ENCODE measurements at places on chromosomes 11 and 22.

DNA sequence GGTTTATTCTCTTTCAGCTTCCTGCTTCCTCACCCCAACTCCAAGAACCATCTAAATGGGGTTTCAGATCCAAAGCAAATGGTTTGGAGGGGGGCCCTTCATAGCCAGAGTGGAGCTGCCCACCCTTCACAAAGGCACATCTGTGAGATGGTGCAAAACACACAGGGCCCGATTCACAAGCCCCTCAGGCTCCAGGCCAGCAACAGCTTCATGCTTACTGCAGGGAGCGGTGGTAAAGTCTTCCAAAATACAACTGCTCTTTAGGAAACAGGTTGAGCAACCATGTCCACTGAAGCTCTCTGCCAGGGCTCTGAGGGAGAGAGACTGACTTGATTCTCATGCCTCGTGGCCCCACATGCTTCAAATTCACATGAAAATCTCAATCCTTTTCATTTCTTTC lies 213.0 kb upstream of the NARS2 start:
- DNase-seq = no peak

DNA sequence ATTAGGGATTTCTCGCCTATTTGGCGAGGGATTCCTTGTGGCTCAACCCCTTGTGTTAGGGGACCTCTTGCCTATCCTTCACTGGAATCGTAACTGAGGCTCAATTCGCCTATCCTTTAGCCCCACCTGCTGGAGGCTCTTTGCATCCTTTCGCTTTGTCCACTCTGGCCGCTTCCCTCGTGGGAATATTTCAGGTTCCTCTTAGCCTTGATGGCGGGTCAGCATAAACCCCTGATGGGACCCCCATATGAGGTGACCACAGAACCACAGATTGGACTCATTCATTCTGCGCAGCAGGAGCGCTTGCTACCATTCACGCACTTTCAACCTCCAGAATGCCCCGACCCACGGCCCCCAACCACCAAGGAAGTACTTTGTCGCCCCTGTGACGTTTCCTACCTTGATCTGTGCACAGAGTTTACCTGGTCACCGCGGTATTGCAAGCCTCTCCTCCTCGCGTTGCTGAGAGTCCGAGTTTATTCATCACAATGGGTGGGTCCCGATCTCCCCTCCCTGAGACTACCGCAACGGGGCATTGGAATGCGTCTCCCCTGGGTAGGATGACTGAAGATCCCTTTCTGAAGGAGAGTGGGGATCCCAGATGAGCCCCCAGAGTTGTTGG lies at the start of gene OR52N2:
TSS of gene OR52N2 (plus strand) at position 425 of the 622 bp plus-strand sequence. CDS start 11,412 bp downstream, outside the sequence.
- DNase-seq = peak; percentile 53

DNA sequence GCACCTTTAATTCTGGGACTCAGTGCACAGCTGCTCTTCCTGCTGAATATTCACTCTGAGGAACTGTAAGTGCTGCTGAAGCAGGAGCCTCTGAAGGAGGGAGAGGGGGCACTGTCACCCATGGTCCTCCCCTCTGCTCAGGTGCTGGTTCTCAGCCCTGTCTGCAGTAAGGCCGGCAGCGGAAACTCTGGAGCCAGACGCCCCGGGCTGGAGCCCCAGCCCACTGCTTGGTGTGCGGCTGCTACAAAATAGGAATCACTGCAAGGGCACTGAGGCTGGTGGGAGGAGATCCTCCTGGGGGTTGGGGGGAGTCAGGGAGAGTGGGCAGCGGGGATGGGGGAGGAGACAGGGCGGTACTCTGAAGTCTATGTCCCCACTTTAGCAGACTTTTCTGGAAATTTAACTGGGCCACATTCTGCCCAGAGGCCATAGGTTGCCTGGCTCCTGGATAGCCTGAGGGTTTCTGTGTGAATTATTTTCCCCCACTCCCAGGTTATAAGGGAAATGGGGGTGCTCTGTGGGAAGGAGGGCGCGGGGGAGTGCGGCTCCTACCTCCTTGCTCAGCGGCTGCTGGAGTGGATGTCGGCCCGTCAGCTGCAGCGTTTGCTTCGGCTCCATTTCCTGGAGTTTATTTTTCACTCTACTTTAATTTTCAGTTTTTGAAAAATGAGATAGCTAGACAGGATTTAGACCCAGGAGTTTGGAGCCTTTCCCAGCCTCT lies 33.6 kb downstream of the TBC1D22A start:
- no peak for DNase-seq

GRCh38 chr22:22683668-22684361 lies 39.4 kb downstream of the GGTLC2 start:
- no peak for DNase-seq

DNA sequence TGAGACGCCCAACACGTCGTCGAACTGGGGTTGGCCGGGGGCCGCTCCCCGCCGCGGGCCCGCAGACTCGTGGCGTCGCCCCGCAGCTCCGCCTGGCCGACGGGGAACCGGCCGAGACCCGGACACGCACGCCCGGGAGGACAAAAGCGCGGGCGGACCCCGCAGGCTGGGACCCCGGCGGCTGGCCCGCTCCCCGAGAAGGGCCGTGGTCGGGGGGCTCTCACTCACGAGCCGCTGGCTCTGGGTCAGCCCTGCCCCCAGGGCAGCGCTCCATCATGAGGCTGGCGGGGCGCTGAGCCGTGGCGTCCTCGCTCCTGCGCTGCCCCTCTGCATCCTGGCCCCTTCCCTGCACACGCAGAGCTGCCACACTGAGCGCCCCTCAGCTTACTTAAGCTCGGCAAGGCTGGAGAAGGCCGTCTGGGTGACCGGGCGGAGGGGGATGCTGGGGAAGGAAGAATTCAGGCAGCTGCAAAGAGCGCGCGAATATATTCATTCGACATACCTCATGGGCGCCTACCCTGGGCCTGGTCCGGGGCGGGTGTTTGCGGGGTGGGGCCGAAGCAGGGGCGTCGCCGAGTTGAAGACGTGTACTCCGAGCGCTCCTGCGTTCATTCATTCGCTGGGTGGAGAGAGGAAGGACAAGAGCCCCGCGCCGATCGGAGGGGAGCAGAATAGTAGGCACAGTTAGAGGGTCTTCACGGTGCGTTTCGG lies 579 bp upstream of the CYB5R2 start:
- DNase-seq = no peak

GRCh38 chr22:32589007-32589406 lies 114.4 kb downstream of the FBXO7 start:
- DNase-seq = no peak

- no peak for DNase-seq
Measured at GRCh38 chr22:50271519-50271970, 1.4 kb upstream of the MAPK11 start.

DNA sequence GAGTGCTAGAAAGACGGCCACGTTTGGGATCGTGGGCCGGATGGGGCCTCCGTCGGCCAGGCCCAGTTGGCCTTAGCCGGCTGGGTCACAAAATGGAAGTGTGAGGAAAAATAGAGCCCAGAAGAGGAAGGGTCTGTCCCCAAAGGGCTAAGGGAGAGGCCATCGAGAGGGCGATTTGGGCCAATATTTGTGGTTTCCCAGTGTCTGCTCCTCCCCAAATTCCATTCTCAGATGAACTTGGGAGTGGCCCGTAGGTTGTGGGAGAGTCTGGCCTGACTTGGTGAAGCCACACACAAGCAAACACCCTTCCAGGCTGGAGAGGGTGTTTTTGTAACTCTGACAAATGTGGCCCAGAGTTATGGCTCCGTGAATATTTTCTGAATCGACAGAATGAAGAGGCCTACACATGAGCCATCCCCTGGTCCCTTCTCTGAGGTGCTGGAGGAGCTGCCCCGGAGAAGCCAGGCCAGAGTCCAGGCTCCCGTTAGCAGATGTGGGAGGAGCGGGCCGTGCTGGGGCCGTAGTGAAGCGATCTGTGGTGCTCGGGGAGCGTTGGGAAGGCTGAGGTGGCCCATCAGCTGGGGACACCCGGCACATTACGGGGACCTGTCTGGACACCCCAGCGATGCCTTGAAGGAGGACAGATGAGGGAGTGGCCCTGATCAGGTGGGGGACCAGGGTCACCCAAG lies 73.5 kb upstream of the PPARA start:
- DNase-seq = no peak

- DNase-seq = no peak
Measured at GRCh38 chr22:39409516-39410029, 10.0 kb downstream of the TAB1 start.

GRCh38 chr11:65857500-65857852 lies 504 bp downstream of the CFL1 start:
- DNase-seq = no peak

DNA sequence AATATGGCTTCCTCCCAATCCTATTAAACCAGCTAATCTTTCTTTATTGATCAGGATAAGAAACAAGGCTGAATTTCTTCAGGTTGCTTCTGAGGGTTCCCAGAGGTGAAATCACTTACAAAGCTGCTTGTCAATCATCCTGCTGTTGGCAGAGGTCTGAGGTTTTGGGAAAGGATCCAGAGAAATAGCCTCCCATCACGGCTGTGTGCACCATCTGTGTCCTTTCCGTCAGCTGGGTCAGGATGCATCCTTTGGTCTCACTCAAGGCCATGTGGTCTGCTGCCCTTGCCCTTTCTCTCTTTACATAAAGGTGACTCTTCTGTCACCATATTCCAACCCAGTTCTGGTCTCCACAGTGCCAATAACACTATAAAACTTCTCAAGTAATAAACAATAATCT lies 113.4 kb upstream of the TEAD1 start:
- no peak for DNase-seq

GRCh38 chr11:103601225-103601846 lies 435.1 kb upstream of the DDI1 start:
- no peak for DNase-seq

- DNase-seq = no peak
Measured at GRCh38 chr22:50189849-50190181, 4.1 kb downstream of the TRABD start.

DNA sequence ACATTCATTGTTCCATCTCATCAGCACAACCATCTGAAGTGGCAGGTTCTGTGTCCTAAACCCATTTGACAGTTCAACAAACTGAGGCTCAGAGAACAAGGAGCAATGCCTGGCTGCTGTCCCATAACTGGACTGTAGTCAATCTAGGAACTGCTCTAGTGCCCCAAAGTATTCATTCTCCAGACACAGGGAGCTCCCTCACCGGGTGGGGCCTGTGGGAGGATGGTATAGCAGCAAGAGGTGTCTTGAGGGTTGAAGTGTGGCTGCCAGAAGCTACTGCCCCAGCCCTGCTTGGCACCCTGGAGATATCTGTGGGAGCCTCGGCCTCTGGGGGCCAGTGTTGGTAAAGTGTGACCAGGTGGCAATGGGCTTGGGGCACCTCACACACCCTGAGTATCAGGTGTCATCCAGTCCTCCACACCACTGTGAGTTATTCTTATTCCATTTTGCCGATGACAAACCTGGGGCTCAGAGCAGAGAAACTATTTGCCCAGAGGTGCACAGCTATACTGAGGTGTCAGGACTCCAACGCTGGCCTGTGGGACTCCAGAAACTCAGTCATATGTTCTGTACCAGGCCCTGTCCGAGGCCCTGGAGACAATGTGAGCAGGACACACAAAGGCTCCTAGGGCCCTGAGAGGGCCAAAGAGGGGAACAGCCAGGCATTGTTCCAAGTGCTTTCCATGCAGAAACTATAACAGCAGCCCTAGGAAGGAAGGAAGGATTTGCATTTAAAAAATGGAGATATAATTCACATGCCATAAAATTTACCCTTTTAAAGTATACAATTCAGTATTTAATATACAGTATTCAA lies 46.0 kb upstream of the KLHL35 start:
- DNase-seq = no peak

GRCh38 chr11:35550374-35551036 lies 25.1 kb upstream of the PAMR1 start:
- DNase-seq = no peak

- DNase-seq = no peak
Measured at GRCh38 chr11:75471176-75471973, 38.4 kb upstream of the KLHL35 start.

DNA sequence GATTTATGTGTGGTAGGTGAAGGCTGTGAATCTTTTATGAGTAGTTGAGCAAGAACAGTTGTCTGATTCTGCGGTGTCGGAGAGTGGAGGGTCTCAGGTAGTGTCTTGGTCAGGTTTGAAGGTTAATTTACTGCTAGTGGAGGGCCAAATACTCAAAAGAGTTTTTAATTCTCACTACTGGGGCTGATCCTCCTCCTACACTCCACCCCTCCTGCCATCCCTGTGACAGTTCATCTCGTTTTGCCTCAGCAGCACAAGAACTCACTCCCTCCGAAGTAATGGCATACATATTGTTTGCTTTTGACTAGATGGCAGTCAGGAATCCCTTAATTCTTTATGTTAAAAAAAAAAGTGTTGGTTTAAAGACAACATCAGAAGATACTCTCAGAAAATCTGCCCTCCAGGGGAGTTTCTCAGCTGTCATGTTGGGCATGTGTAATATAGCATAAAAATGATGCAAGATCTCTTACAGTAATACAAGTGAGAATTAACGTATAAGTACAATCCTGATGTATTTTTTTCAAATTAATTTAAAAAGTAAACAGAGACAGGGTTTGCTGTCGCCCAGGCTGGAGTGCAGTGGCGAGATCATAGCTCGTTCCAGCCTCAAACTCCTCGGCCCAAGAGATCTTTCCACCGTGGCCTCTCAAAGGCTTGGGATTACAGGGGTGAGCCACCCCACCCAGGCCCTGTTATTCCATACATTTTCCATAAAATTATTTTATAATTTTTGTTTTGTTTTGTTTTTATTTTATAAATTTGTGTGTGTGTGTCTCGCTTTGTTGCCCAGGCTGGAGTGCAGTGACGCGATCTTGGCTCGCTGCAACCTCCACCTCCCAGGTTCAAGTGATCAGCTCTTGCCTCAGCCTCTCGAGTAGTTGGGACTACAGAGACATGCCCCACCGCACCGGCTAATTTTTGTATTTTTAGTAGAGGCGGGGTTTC lies 1.3 kb downstream of the FAR1 start:
- DNase-seq = no peak

GRCh38 chr22:39927544-39927943 lies 26.7 kb downstream of the GRAP2 start:
- no peak for DNase-seq

DNA sequence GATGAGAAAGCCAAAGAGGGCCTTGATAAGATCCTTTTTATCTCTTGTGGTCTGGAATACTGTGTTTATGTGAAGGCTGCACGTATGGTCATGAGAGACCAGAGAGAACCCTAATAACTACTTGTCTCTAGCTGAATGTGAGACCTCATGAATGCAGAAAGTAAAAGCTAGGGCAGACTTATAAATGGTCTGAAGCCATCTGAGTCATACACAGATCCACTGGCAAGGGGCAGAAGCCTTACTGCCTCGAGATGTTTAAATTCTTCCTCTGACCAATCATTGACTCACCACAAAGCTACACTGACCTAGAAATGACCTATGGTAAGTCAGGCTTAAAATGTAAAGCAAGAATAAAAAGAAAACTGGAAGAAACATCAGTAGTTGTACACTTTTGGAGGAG lies 22.7 kb upstream of the OR4B1 start:
- no peak for DNase-seq

- no peak for DNase-seq
Measured at GRCh38 chr22:32313532-32313931, 44.1 kb upstream of the RFPL3 start.
